NCI-H187 treated with DMSO at 0.1 percent for 48 hours (cell line): ENCODE measurements at places on chromosomes 16 and 17.

GRCh38 chr16:69880640-69881133 is 70.4 kb upstream of the CLEC18A start:
- DNase-seq = no peak

DNA sequence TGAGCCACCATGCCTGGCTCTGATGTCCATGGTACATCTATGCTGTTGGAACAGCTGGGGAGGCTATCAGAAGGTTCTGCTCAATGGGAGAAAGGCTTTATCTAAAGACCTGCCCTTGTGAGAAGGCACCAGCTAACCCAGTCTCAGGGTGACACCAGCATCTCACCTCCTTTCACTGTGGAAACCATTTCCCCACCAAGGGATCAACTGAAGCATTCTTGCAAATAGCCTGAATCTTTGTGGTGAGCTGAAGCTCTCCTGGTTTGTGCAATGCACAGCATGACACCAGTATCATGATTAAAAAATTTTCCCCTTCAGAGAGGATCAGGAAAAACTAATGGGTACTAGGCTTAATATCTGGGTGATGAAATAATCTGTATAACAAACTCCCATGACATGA is 5.1 kb downstream of the CCL18 start:
- DNase-seq = no peak

DNA sequence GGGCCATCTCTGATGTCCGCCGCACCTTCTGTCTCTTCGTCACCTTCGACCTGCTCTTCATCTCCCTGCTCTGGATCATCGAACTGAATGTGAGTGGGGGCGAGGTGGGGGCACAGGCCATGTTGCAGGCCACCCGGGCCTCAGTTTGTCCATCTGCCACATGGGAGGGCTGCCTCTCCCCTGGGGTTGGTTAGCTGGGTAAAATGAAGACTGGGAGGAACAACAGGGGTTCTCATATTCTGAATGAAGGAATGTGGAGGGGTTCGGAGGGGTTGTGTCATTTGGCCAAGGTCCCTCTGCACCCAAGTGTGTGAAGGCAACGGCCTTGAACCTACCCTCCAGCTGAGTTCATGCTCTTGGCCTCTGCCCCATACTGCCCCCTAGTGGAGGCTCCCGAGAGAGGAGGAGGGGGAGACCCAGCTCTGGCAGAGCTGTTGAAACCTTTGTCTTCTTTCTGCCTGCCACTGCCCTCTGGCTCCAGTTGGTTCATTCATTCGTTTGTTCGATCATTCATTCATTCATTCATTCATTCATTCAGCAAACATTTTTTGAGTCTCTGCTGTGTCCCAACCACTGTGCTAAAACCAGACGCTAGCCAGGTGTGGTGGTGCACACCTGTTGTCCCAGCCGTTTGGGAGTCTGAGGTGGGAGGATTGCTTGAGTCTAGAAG is 11.4 kb upstream of the TCAP start:
- no peak for DNase-seq

DNA sequence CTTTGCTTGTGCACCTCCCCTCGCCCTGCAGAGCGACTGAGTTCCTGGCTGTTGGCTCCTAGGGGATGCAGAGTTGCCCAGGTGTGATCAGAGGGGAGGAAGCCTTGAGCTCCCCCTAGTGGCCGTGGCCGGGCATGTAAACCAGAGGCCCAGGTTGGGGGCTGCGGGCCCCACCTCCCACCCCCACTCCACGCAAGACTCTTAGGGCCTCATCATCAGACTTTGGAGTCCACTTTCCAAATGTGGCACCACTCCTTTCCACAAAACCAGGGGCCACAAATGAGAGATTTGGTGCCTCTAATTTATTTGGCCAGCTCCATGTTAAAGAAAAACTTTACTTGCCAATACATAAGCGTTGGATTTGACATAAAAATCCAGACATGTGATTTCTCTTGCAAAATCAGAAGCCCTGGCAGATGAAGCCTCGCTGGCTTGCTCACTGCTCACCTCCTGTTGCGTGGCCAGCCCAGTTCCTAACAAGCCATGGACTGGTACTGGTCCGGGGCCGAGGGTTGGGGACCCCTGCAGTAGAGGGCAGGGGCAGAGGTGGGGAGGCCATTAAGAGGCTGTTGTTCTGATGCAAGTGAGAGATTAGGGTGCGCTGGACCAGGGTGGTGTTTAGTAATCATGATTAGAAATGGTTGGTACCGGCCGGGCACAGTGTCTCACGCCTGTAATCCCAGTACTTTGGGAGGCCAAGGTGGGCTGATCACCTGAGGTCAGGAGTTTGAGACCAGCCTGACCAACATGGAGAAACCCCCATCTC is 28.7 kb upstream of the GAS7 start:
- no peak for DNase-seq

DNA sequence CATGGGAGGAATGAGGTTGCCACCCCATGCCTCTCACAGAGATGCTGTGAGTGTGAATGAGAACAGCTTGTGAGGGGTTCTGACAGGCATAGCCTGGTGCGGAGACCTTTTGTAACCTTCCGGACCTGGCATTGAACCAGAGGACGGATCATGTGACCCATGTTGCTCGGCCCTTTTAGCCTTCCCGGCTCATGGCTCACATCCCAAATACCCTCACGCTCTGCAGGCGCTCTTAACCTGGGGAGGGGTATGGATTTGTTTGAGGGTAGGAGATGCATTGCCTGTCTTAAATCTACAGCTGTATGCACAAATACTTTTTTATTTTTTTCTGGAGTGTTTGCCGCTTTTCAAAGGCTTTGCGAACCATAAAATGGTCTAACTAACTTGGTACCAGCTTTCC is 102.4 kb upstream of the CRHR1 start:
- DNase-seq = no peak

DNA sequence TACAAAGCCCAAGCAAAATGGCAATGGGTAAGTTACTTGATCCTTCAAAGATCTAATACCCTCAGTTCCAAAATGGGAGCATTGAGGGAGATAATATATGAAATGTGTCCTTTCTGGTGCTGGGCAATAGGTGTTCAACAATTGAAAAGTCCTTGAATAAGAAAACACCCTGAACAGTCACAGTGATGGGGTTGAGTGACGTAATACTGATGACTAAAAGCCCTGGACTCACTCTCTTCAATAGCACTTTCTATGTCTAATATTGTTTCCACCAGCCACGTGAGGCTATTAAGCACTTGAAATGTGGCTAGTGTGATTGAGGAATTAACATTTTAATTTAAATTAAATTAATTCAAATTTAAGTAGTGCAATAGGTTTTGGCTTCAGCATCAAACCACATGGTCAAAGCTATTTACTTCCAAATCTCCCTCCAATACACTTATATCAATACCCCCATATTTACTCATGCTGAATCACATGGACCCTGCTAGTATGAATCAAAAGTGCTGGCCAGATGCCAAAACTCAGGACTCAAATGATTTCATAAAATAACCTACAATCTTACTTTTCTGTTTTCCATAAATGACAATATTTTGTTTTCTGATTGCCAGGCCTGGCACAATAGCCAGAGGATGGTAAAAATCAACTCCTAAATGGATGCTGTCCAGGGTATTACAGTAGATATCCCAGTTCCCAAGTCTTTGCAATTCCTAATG is 516.2 kb downstream of the HAPSTR1 start:
- no peak for DNase-seq

DNA sequence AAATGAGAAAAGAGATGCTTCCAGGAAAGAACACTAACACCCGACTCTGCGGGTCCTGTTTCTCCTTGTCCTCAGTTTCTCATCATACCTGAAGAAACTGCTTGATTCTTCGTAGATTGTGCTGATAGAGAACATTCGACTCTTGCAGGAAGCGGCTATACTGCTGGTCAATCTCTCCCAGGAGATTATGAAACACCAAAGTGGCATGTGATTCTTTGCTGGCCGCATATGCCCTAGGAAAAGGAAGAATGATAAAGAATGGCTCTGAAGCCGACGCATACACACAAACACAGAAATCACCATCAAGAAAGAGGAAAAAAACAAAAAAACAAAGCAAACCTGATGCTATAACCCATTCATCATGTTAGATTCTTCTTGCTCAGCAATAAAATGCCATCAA is 41.8 kb downstream of the STAT3 start:
- DNase-seq = no peak

DNA sequence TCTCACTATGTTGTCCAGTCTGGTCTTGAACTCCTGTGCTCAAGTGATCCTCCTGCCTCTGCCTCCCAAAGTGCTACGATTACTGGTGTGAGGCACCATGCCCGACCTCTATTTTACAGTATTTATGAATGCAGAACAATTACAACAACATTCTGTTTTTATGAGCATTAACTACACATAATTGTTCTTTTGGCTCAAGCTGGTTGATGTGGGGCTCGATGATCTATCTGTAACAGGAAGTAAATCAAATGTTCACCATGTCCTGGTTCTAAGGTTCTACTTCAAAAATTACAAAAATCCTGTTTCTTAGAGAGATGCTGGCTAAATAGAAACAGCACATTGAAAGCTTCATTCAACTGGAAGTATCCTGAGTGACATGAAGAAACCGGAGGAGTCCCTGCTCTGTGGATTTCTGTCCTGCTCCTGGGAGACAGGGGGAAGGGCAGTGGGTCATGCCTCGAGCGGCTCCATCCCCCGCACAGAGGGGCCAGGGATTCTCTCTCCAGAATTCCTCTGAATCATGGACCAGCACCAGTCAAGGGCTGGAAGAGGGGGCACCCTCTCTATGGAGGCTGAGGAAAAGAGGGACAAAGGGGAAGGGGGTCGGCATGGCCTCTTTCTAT is 31.5 kb downstream of the FA2H start:
- DNase-seq = no peak

GRCh38 chr16:87806641-87807546 is 41.1 kb upstream of the KLHDC4 start:
- no peak for DNase-seq

DNA sequence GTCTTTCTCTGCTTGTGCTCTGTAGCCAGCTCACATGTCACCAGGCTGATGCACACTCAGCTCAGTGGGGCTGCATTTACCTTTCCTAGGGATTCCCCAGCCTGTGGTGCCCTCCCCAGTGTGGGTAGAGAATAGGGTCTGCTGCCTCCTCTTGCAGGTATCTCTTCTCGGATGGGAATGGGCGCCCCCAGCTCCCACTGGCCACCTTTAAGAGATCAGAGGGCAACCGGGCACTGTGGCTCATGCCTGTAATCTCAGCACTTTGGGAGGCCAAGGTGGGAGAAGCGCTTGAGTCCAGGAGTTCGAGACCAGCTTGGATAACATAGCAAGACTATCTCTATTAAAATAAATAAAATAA is 3.3 kb downstream of the XYLT2 start:
- DNase-seq = no peak

DNA sequence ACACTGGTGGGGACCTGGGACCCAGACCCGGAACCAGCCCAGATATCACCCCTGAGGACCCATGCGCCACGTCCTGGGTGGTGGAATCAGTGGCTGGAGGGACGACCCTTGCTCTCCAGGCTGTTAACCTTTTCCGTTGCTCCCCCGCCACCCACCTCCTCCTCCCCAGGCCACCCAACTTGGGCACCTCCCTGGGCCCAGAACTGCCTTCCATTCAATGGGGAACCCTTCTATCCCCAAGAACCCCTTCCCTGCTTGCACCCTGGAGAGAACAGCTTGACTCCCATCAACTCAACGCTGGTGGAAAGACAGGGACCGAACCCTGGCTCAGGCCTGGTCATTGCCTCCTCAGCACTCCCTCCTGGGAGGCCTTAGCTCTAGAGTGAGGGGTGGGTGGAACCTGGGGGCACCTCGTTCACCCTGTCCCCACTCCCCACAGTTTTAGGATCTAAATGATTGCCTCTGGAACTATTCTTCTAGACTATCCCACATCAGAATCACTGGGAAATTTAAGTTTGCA is 5.7 kb upstream of the IL32 start:
- no peak for DNase-seq

- no peak for DNase-seq
Measured at GRCh38 chr17:31559584-31560501, 168.4 kb downstream of the RAB11FIP4 start.

GRCh38 chr16:80836846-80837245 is 32.4 kb upstream of the CDYL2 start:
- DNase-seq = no peak

GRCh38 chr17:74616696-74617095 is 6.8 kb downstream of the CD300E start:
- DNase-seq = no peak

- no peak for DNase-seq
Measured at GRCh38 chr16:89422527-89422904, 67.8 kb downstream of the ANKRD11 start.
